ENCODE measurements at places on chromosomes 4 and X. TPM values are rescaled to one million over a fixed set of nuclear protein-coding genes. Genes with fewer than 3 reads are reported as not detected.

GRCh38 chr4:71186566-71187403, 152.0 kb upstream of the SLC4A4 start:
- DNase-seq: no peak

GRCh38 chr4:80307183-80307735, 28.3 kb upstream of the CFAP299 start:
- DNase-seq: no peak

- no peak for DNase-seq
Observed at GRCh38 chr4:92521941-92522340, 218.2 kb downstream of the GRID2 start.

Gene CT45A5
- total RNA-seq: not detected

GRCh38 chr4:163470391-163470790, 3.2 kb downstream of the TKTL2 start:
- no peak for DNase-seq

Gene BST1
- 10.3 TPM for total RNA-seq

Gene CT45A3
- not detected for total RNA-seq

GRCh38 chr4:121593760-121594159, 103.0 kb downstream of the ANXA5 start:
- no peak for DNase-seq

Gene FGF2
- total RNA-seq: 3.2 TPM

Gene IL9R
- total RNA-seq: not detected

- DNase-seq: no peak
Observed at GRCh38 chrX:24657671-24658386, 10.7 kb upstream of the PCYT1B start.

GRCh38 chrX:150574559-150575418, 6.4 kb downstream of the MTM1 start:
- no peak for DNase-seq

Gene UNC5C
- 30.9 TPM for total RNA-seq

Gene CDX4
- not detected for total RNA-seq

GRCh38 chr4:4633431-4633830, 91.6 kb upstream of the STX18 start:
- DNase-seq: no peak

Gene FAM184B
- not detected for total RNA-seq

Gene ETDA
- total RNA-seq: not detected

Gene MAOA
- total RNA-seq: 82.1 TPM

GRCh38 chr4:10605746-10606482, 78.7 kb downstream of the CLNK start:
- no peak for DNase-seq

- DNase-seq: no peak
Observed at GRCh38 chr4:56127716-56128115, 179.0 kb downstream of the CEP135 start.

Gene MAGEA4
- total RNA-seq: not detected

DNA sequence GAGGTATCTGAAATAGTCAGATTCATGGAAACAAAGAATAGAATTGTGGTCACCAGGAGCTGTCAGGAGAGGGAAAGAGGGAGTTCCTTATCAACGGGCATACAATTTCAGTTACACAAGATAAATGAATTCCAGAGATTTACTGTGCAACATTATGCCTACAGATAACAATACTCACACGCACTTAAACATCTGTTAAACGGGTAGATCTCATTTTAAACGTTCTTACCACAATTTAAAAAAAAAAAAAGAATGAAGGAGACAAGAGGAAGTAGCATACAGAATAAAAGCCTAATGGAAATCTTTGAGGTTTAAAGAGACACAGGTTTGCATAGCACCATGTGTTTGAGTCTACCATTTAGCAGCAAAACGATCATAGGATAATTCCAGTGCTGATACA, 298.0 kb downstream of the DKK2 start:
- no peak for DNase-seq

DNA sequence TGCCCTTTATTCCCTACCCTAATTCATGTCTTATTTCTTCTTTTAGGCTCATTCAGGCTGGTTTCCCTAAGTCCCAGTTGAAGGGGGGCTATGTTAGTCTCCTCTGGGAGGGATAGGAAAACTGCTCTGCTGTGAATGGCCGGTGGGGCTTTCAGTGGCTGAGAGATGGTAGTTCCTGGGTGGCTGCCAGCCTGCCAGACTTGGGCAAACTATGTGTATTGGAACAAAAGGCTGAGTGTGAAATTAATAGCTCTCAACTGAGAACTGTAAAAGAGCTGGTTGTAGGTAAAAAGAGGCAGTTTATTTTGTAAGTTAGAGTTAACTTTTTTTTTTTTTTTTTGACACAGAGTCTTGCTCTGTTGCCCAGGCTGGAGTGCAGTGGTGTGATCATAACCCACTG, 28.8 kb downstream of the ARHGAP10 start:
- DNase-seq: peak; percentile 44

- DNase-seq: peak; percentile 99
Observed at GRCh38 chrX:1391707-1392375, at the start of gene SLC25A6. Gene SLC25A6 (minus strand): TSS chrX:1392113. CDS start chrX:1392009, 104 bp downstream.

GRCh38 chr4:119081943-119082342, 53.7 kb upstream of the MYOZ2 start:
- peak; percentile 12 for DNase-seq

DNA sequence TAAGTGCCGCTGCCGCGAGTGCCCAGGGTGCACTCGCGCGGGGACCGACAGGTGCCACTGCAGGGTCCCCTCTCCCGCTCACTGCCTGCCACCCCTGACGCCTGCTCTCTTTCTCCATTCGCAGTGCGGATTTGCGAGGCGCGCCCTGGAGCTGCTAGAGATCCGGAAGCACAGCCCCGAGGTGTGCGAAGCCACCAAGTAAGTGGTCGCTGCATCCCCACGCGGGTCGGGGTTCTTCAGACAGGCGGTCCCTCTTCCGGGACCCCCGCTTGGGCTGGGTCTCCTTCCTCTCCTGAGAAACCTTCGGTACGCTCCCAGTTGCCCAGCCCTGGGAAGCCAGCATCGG, 547 bp downstream of the GUCY1A1 start:
- DNase-seq: peak; percentile 19

Gene UGT8
- 0.67 TPM for total RNA-seq

GRCh38 chrX:139776599-139776998, 68.6 kb upstream of the MCF2 start:
- DNase-seq: no peak

GRCh38 chr4:140152751-140153418, 1.1 kb downstream of the MAML3 start:
- peak; percentile 77 for DNase-seq

- DNase-seq: no peak
Observed at GRCh38 chr4:21888195-21888976, 60.2 kb downstream of the KCNIP4 start.

Gene SPANXD
- not detected for total RNA-seq

DNA sequence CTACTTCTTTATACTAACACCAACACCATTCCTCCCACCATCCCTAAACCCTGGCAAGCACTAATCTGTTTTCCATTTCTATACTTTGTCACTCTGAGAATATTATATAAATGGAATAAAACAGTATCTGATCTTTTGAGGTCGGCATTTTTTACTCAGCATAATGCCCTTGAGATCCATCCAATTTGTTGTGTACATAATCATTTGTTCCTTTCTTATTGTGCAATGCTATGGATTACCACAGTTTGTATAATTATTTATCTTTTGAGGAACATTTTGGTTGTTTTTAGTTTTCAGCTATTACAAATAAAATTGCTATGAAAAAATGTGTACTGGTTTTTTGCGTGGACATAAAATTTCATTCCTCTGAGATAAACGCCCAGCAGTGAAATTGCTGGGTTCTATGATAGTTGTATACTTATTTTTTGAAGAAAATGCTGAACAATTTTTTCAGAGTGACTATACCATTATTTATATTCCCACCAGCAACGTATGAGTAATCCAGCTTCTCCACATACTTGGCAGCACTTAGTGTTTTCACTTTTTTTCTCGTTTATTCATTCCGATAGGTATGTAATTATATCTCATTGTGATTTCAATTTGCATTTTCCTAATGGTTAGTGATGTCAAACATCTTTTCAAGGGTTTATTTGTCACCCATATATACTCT, 154.3 kb upstream of the DCAF8L1 start:
- no peak for DNase-seq

- no peak for DNase-seq
Observed at GRCh38 chr4:89162496-89162895, 51.2 kb downstream of the TIGD2 start.

DNA sequence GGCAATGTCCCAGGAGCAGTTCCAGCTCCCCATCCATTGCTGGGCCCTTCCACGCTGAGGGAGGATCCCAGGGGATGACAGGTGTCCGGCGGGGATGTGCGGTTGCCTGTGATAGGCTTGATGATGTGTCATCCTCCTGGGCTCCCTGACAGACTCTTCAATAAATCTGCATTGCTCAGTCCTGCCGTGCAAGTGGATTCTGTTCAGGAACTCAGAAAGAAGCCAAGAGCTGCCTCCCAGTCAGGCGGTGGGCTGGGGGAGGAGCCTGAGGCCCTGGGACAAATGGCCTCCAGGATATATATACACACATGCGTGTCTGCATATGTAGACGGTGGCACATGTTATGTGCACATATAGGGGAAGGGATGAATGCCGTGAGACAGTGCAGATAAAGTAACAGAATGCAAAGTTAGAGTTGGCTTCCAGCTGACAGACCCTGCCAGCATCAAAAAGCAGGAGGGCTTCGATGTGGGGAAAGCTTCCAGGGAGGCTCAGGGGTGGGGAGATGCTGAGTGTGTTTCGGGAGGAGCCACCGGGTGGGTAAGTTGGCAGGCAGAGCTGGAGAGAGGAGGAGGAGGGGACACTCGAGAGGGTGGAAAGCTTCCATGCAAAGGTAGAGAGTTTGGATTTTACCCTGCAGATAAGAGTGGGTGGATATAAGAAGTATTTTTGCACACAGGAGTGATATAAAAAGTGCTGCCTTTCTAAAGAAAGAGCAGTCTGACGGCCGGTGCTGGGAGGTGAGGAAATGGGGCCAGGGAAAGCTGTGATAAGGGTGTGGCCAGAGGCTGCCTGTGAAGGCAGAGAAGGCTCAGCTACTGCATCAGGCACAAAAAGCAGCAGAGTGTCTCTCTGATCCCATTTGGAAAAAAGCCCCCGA, 28.5 kb upstream of the CRMP1 start:
- DNase-seq: no peak

- no peak for DNase-seq
Observed at GRCh38 chrX:33970028-33970967, 161.8 kb downstream of the FAM47A start.

- DNase-seq: peak; percentile 79
Observed at GRCh38 chr4:11367371-11367770, 61.3 kb downstream of the HS3ST1 start.

DNA sequence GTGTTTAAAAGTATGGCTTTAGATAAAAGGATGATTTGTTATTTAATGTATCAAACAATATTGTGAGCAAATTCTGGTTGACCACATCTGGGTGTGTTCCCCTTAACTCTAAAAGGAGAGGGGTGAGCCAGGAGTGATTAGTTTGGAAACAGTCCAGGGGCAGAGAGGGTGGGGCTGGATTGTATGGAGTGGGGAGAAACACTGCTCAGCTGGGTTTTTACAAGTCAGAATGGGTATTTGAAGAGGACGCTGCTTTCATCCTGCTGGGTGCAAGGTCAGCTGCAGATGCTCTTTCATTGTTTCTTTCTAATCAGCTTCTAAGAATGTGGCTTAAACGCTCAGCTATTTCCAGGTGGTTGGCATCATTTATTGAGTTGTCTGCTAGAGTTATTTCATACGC, 82.8 kb upstream of the LIMCH1 start:
- DNase-seq: no peak

Gene PAGE4
- total RNA-seq: not detected

DNA sequence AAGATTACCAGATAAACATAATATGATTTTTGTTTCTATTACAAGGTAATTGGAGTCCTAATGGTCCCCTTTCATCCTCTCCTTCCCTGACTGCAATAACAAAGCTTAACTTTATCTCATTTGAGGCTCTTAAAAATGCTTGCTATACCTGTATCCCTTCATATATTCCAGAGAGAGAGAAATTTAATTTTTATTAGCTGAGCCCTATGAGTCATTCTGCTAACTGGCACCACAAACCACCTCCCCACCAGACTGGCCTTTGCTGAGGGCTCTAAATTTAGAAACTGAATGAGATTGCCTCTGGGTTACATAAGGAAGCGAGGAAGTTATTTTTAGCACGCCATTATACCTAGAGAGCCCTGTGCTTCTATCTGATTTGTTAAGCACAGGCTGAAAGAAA, 27.4 kb downstream of the CBLL2 start:
- DNase-seq: peak; percentile 16

Gene TRMT44
- total RNA-seq: 12.1 TPM

Gene MAGEC3
- not detected for total RNA-seq

DNA sequence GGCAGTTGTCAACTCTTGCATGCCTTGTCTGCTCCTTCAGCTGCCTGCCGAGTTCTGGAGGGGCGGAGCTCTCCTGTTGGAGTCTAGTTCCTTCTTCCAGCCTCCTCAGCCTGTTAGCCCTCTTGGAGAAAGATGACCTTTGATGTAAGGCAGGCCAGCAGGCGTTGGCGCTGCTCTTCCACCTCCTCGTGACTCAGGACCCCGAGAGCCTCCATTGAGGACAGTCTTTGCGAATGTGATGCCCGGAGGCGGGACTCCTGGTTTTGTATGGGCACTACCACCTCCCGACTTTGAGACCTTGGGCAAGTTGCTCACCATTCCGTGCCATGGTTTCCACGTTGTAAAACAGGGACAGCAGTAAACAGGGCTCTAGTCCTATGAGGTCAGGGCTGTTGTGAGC, 108.3 kb downstream of the TENM3 start:
- DNase-seq: no peak

DNA sequence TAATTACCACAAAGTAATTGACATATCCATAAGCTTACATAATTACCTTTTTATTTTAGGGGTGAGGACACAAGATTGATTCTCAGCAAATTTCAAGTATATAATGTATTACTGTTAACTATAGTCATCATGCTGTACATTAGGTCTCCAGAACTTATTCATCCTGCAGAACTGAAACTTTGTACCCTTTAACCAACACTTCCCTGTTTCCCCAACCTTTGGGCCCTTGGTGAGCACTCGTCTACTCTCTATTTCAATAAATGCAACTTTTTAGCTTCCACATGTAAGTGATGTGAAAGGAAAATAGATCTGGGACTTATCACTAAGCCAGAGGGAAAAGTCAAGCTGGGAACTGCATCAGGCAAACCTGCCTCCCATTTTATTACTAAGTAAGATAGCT, 33.6 kb upstream of the CCNG2 start:
- no peak for DNase-seq

Gene RNF128
- total RNA-seq: 82.1 TPM

Gene FAM47E
- total RNA-seq: 5.7 TPM

- no peak for DNase-seq
Observed at GRCh38 chr4:52822972-52823701, 39.0 kb upstream of the RASL11B start.

DNA sequence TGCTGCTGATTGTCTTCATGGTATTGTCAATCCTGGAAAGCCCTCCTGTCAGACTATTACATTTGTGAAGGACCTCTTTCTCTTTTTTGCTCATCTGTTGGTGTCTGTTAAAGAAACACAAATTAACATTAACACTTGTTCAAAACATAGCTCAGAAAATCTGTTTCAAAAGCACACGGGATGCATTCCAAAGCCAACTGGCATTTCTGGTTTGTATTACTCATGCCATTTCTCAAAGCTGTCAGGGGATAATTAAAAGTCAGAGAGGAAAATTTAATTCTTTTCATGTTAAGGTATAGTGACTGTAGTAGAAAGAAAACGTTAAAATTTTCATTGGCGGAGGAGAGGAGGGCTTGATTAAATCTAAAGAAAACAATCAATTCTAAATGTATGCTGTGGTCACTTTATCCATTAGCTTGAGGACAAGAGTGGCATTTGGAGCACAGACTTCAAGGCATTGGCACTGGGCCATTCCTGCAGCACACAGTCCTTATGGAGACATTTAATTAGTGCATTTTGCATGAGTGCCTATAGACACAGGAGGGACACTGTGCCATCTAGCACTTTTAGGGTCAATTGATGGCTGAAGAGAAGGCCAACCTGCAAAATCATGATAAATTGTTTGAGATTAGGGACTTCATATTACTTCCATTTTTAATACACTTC, 21.2 kb upstream of the GLRA2 start:
- no peak for DNase-seq
